T follicular helper cell (primary cell): ENCODE measurements at places on chromosomes 11 and 22.

GRCh38 chr11:34656062-34656720 is 35.3 kb downstream of the EHF start:
- DNase-seq, result no peak

DNA sequence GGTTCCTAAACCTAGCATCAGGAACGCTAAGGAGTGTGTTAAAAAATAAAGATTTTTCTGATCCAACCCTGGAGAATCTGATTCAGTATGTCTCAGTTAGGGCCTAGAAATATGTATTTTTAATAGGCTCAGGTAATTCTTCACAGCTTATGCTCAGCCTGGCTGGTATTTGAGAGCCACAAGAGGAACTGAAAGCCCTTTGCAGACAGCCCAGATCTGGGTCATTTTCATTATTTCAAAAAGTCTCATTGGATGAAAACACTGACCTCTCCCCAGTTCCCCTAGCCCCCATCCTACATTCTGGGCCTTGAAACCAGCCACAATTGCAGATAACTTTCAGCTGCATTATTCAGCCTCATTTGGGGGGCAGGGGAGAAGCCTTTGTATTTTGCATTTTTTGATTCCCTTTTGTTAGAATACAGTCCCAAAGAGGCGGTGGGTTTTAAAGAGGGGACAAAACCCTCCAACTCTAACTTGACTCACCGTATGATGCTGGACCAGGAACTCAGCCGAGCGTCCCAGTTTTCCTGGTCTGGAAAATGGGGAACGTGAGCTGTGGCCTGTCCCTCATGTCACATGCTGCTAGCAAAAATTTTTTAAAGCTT is 66.0 kb upstream of the LARGE1 start:
- DNase-seq, result no peak

GRCh38 chr11:73412308-73412707 is 36.1 kb downstream of the RELT start:
- no peak for DNase-seq

- peak; percentile 67 for DNase-seq
These were observed at the start of gene PRR5 for GRCh38 chr22:44701824-44702478. TSS of gene PRR5 (plus strand) at chr22:44702204. CDS start at chr22:44702475, 271 bp downstream.

DNA sequence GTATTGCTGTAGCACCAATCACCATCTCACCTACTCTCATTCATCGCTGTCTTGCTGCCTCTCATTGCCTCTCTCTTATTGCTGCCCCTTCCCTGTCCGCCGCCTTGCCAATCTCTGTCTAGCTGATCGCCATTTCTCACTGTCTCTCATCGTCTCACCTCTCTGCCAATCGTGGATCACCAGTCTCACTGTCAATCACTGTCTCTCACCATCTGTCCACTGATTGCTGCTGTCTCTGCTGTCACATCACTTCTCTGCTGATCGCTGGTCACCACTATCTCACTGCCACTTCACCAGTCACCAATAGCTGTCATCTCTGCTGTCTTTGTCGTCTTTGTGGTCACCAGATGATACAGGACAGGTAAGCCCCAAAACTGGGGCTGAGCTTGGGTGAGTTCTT is 20.6 kb upstream of the RNASEH2C start:
- no peak for DNase-seq

- DNase-seq, result no peak
These were observed 75.7 kb downstream of the KIAA1671 start for GRCh38 chr22:25027959-25028840.

DNA sequence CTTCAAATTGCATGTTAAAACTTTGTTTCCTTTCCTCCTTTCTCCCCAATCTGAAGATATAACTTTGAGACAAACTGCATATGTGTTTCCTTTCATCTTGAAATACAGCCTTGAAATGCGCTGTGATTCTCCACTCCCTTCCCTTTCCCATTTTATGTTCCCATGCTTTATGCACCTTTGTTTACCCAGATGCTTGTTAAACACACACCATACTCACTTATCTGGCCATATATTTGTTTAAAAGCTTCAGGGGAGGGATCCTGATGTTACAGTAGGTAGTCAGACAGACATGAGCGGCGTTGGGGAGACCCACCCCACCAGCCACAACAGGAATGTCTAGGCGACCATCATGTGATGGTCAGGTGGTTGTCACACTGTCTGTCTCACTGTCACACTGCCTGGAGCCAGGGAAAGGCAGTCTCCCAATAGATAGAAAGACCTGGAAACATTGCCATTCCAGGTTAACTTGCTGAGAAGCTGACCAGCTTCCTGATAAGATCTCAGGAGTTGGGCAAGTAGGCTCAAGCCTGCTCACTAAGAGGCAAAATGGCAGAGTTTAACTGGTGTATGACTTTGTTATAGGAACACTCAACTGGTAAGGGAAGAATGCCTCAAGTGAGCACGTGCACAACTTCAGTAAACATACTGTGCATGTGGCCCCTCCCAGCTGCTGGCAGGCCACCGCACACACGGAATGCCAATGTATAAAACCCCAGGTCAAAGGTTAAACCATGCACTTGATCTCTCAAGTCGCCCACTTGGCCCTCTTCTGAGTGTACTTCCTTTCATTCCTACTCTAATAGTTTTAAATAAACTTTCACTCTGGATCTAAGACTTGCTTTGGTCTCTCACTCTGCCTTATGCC is 23.5 kb upstream of the MSANTD2 start:
- DNase-seq, result no peak

DNA sequence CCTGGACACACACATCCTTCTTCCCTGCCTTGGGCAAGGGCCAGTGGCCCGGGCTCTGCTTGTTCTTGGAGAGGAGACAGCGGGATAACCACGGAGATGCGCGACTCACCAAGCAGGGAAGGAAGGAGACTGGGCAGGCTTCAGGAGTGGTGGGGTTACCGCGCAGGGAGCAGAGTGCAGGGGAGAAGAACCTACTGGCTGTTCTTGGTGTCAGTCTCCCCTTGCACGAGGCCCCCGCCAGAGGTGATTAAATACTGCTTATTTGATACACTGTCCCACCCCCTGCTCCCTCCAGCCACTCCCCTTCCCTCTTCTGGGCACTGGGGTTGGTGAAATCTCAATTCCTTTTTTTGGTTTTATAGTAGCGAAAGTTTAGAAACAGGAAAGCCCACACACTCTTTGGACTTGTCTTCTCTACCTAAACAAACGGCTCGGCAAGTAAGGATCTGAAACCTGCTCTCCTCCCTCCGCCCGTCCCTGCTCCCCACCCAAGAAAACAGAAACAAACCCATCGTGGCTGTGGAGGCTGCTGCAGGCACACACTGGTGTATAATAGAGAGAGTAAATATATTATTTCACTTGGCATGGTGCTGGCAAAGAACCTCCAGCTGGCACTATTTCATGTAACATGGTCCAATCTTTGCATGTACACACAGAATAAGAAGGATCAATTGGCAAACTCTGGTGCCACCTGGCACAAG is 10.8 kb downstream of the LARGE2 start:
- DNase-seq, result no peak

GRCh38 chr11:127137771-127138280 is 137.3 kb upstream of the KIRREL3 start:
- no peak for DNase-seq
